ENCODE measurements at places on chromosomes 6 and 20.

DNA sequence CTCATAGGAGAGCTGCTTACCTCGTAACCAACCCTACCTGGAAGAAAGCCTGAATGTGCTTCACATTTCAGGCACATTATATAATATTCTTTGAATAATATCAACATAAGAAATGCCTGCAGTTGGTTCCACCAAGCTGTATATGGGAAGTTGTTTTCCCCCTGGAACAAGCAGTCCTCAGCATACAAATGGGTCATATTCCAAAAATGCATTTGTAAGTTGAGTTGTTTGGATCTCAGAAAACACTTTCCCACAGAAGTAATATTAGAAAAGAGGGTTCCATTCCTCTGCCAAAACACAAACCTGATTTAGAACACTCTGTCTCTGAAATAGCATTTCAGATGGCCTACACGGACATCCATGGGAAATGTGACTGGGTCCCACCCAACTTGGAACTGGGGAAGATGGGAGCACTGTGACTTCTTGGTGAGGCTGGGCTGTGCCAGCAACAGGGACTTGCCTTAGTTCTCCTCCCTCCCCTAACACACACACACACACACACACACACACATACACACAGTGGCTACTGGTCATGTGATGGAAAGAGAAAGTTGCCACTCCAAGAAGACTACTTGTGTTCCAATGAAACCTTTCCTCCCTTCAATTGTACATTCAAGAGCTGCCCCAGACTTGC lies 11.4 kb upstream of the RCAN2 start:
- DNase-seq: no peak

- no peak for DNase-seq
These were observed 19.2 kb downstream of the BLTP3A start for GRCh38 chr6:34810936-34811632.

GRCh38 chr6:65745614-65746013 lies 38.6 kb upstream of the EYS start:
- DNase-seq: no peak

GRCh38 chr6:152057832-152058498 lies 250.5 kb downstream of the ESR1 start:
- no peak for DNase-seq

GRCh38 chr20:54227241-54227640 lies 19.4 kb downstream of the PFDN4 start:
- no peak for DNase-seq

- no peak for DNase-seq
These were observed 25.9 kb downstream of the TAF4 start for GRCh38 chr20:62039738-62040137.

DNA sequence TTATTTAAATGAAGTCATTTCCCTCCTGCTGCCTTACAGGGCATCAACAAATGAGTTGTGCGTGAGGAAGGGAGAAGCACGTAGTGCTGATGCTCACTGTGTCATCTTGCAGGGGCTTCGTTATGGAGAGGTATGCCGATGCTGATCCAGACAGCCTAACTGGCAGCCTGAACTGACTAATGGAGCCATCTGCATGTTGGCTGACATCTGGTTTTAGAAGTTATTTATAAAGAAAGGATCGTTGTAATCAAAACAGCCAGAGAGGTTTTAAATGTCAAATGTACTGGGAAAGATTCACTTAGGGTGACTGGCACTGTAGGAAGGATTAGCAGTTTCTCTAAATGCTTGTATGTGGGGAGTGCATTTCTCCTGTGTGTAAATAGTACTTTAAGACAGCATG lies 54.6 kb downstream of the FARS2 start:
- no peak for DNase-seq

GRCh38 chr6:5679691-5680090 lies 327.0 kb downstream of the NRN1 start:
- DNase-seq: no peak

DNA sequence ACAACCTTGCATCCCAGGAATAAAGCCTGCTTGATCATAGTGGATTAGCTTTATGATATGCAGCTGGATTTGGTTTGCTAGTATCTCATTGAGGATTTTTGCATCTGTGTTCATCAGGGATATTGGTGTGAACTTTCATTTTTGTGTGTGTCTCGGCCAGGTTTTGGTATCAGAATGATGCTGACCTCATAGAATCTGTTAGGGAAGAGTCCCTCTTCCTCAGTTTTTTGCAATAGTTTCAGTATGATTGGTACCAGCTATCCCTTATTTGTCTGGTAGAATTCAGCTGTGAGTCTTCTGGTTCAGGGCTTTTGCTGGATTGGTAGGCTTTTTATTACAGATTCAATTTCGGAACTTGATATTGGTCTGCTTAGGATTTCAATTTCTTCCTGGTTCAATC lies 132.5 kb downstream of the ZFAND3 start:
- no peak for DNase-seq

DNA sequence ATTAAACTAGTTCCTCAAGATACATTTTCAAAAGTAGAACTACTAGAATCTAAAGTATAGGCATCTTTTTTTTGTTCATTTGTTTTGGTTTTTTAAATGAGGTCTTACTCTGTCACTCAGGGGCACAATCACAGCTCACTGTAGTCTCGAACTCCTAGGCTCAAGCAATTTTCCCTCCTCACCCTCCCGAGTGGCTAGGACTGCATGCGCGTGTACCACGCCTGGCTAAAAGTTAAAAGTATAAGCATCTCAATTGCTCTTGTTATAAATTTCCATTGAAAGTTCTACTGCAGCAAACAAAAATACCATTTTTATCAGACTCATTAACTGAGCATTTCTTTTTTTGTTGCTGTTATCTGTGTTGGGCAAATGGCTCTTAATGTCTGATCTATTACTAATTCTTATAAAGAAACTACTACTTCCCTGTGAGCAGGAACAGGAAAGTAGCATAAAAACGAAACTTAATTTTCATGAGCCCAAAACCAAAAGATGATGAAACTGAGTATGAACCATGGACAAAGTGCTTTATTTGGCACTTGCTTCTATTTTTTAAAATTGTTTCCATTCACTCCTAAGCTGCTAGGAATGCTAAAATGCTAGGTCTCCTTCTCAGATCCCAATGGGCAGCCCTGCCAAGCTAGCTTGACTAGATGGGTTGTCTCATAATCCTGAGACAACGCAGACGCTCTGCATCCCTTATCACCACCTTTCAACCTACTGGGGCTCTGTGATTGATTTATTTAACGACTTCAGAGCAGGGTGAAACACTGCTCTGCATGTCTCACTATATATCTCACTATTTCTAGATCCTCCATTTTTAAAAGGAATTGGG lies 36.9 kb downstream of the TRPC4AP start:
- no peak for DNase-seq

GRCh38 chr6:74447013-74447412 lies 751.0 kb downstream of the CD109 start:
- DNase-seq: no peak

DNA sequence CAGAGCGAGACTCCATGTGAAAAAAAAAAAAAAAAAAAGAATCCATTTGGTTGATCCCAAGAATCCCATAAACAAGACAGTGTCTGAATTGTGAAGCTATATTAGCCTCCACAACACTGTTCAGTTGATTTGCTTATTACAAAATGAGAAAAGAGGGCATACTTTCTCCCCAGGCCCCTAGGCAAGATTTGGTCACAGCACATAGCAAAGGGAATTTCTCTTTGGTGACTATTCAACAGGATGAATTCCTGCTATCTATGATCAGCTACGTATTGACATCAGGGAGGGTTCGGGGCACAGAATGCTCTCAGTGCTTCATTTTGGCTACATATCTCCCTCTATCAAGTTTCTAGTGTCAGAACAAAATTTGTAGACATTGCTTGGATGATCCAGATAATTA lies 20.2 kb upstream of the SLC22A3 start:
- no peak for DNase-seq

DNA sequence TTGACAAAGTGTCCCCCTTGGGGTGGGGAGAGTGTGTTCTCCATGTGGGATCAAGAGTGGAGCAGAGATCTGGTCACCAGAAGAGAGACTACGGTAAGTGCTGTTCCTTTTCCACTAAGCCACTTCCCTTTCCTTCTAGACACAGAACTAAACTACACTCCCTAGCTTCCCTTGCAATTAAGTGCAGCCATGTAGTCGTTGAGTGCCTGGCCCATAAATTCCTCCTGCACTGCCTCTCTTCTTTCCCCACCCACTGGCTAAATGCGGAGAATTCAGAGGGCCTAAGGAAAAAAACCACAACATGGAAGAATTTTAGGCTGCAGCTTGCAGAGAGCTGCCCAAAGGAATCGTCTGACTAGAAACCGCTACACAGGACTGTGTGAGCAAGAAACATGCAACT lies 1.5 kb downstream of the WDR27 start:
- DNase-seq: no peak

- DNase-seq: no peak
These were observed 506.6 kb downstream of the DHX35 start for GRCh38 chr20:39468703-39469102.

- no peak for DNase-seq
These were observed 87.8 kb downstream of the GMDS start for GRCh38 chr6:2157441-2158127.

DNA sequence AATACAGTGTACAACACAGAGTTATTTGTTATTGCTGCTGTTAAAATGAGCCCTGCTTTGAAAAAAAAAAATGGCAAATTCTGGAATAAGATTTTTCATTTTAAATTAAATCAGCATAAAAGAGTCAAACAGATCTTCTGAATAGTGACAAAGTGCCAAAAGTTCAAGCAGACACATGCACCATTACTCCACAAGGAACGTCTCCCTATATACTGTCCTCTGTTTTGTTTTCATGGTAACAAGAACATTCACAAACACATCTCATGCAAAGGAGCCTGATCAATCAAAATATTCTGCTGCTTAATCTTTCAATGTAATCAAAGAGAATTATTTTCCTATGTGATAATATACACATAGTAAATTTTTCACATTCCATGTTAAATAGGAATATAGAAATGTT lies 2.7 kb downstream of the HIVEP2 start:
- DNase-seq: no peak

DNA sequence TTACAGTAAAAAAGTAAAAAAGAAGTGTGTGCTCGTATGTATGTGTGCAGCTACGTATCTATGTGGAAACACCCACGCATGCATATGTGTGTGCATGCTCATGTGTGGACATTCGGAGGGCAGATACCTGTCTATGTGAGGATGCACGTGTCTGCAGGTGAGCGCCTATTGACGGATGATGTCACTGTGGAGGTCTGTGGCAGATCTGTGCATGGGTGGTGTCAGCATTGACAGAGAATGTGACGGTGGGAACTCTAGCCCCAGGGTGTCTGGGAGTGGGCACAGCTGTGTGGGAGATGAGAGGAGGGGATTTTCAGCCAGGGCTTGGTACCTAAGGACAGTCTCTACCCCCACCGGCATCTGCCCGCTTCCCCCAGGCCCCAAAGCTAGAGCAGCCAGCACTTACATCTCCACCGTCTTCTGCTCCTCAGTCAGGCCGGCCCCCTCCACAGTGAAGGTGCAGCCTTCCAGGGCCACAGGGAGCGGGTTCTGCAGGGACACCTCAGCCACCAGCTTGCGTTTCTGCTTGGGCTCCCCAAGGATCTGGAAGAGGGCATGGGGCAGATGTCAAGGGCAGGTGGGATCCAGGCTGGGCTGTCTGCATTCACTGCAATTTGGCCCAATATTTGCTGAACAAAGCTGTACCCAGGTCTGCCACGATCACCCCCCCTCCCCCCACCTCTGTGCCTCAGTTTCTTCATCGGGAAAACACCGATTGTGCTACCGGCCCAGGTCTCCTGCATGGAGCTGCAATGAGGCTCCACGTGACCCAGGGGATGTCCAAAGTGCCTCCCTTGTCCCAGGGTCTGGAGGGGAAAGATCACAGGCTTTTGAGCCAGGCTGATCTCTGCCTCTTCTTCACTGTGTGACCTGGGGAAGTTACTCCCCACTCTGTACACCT lies 34.1 kb downstream of the TGM2 start:
- no peak for DNase-seq

DNA sequence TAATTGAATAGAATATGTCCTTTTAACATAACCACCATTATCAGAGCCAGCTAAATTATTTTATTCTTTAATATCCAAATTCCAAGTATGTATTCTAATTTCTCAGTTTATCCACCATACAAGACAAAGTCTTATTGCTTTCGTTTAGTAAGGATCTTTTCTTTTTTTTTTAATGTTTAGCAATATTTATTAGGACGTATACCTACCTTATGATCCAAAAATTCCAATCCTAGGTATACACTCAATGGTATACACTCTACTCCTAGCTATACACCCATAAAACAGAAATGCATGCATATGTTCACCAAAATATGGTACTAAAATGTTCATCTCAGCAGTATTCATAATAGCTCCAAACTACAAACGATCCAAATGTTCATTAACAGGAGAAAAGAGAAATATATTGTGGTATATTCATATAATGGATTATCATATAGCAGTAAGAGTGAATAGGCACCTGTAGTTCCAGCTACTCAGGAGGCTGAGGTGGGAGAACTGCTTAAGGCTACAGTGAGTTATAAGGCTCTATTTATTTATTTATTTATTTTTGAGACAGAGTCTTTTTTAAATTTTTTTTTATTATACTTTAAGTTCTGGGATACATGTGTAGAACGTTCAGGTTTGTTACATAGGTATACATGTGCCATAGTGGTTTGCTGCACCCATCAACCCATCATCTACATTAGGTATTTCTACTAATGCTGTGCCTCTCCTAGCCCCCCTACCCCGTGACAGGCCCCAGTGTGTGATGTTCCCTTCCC lies 17.3 kb downstream of the TNFAIP3 start:
- no peak for DNase-seq

GRCh38 chr6:104409913-104410312 lies 449.8 kb downstream of the HACE1 start:
- no peak for DNase-seq

DNA sequence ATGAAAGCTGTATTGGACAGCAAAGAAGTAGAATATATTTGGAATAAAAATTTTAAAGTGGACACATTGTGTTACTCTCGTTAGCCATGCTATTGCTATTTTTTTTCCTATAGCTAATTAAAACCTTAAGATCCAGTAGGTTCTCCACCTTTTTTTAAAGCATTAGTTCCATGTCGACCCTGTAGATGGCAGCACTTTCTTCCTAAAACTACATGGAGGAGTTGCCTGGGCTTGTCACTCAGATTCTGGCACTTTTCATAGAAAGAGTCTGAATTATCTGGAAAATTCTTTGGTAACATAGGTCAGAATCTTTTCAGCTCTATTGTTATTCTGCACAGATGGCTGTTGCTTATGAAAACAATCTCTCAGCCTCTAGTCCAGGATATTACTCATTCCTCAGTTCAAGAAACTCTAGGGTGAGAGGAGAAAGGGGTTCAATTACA lies 42.0 kb upstream of the ESR1 start:
- DNase-seq: no peak
